ENCODE measurements at places on chromosomes 1 and 21. TPM values are rescaled to one million over a fixed set of nuclear protein-coding genes. Genes with fewer than 3 reads are reported as not detected.

- no peak for DNase-seq
These were observed 6.0 kb upstream of the MYOG start for GRCh38 chr1:203091761-203092330.

DNA sequence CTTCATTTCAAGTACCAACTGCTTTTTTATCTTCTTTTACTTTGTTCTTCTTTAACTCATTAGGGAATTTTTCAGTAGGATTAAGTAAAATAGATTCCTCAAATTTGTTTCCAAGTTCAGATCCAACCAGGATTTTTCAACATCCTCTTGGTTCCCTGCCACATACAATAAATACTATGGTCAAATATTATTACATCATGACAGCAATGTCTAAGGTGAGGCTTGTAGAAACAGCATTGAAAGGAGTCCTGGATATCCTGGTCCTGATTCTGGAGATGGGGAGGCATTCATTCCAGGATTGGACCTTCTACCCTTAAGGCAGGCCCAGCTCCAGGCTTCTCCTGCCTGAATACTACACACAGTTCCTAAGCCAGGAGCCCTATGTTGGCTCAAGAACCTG, 80.2 kb upstream of the F3 start:
- DNase-seq: no peak

Gene S100A13
- polyA plus RNA-seq: 168 TPM

Gene RNF207
- polyA plus RNA-seq: 40.4 TPM

Gene AADACL3
- not detected for polyA plus RNA-seq

- no peak for DNase-seq
These were observed 191.8 kb downstream of the ZNF326 start for GRCh38 chr1:90186506-90187322.

Gene ADCY10
- 1.4 TPM for polyA plus RNA-seq

- peak; percentile 44 for DNase-seq
These were observed 31.4 kb downstream of the OLFM3 start for GRCh38 chr1:101965341-101965740.

Gene S100A16
- 108 TPM for polyA plus RNA-seq

Gene DSCAM
- polyA plus RNA-seq: 0.07 TPM

Gene NBPF26
- 15.4 TPM for polyA plus RNA-seq

- DNase-seq: peak; percentile 30
These were observed 79.3 kb downstream of the HMCN1 start for GRCh38 chr1:185813401-185813979.

GRCh38 chr21:33478935-33479678, 667 bp downstream of the TMEM50B start:
- DNase-seq: peak; percentile 40

DNA sequence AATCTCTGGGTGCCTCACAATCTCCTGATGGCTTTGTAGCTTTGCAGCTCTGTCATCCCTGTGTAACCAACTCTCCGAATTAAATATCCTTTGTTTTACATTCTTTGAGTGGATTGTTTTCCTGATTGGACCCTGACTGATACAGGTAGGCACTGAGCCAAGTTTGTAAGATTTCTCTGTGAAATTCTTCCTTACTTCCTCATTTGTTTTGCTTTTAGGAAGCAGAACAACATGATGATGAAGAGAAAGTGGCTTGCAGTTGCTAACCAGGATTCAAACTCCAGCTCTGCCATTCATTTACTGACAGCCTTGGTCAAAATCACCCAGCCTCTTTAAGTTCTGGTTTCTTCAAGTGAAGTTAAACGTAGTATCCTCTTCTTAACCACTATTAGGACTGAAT, 452.3 kb downstream of the OMA1 start:
- DNase-seq: no peak

Measured in renal pelvis (tissue), 12 donors.